ENCODE measurements at places on chromosomes 7 and 10.

DNA sequence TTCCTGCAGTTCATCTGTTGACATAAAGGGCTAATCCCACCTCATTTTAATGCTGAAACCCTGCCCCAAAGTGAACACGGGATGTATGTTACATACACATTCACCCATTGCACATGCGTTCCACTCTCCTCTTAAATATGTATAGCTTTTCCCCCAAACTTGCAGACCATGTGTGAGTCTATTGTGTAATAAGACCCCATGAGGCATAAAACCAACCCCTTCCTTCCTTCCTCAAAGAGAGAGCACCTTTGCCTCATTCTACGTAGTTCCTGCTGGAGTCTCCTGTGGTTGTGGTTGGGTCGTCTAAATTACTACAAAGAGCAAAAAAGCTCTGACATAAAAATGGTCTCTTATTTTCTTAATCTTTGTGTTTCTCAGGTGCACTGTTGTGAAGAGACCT is 345.7 kb upstream of the KLF6 start:
- no peak for DNase-seq

GRCh38 chr10:124669141-124669823 is 74.9 kb downstream of the FAM53B start:
- DNase-seq, result no peak

- DNase-seq, result no peak
These were observed 187.5 kb upstream of the NFE2L3 start for GRCh38 chr7:25964483-25964991.

GRCh38 chr7:75969182-75969581 is 25.2 kb downstream of the TMEM120A start:
- DNase-seq, result no peak

- no peak for DNase-seq
These were observed 53.6 kb downstream of the ADRA2A start for GRCh38 chr10:111130471-111130870.

DNA sequence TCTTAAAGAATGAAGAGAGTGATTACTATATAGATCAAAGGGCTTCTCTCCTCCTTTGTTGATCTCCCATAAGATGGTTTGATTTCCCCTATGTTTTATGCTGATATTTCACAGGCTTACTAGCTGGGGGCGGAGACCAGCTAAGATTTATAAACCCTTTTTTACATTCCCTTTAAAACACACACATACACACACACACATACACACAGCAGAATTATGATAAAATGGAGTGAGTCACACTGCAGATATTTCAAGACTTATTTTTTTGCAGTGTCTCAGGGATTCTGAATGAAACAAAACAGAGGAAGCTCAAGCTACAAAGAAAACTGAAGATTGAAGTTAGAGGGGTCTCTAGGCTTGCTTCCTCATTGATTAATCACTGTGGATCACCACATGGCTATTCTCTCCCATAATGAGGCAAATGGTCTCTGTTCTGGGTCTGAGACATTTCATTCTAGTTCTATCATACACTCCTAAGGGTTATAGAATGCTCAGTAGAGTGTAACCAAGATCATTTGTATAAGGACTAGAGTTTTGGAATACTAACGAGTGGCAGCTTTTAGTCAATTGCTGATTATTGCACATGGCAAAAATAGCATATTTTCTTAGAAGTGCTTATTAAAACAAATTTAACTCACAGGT is 18.6 kb downstream of the INA start:
- peak; percentile 65 for DNase-seq

GRCh38 chr7:141748396-141748795 is 10.2 kb downstream of the SSBP1 start:
- peak; percentile 32 for DNase-seq

DNA sequence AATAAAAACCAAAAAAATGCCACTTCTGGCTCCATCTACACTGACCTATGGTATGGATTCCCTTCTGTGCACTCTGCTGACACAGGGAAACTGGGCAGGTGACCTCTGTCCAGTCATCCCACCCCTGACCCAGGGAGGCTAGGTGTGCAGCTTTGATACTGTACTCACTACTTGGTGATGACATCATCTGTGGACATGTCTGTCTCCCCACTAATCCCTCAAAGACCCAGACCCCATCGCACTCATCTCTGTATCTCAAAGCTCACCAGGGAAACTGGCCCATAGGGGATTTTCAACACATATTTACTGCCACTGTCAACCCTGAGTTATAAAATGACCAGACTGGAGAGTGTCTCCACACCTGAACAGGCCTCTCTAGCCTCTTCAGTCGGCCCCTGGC is 10.6 kb downstream of the SGMS1 start:
- no peak for DNase-seq

GRCh38 chr10:68537796-68538195 is 10.5 kb upstream of the SLC25A16 start:
- no peak for DNase-seq

- DNase-seq, result no peak
These were observed 65.0 kb downstream of the ZEB1 start for GRCh38 chr10:31383810-31384588.

DNA sequence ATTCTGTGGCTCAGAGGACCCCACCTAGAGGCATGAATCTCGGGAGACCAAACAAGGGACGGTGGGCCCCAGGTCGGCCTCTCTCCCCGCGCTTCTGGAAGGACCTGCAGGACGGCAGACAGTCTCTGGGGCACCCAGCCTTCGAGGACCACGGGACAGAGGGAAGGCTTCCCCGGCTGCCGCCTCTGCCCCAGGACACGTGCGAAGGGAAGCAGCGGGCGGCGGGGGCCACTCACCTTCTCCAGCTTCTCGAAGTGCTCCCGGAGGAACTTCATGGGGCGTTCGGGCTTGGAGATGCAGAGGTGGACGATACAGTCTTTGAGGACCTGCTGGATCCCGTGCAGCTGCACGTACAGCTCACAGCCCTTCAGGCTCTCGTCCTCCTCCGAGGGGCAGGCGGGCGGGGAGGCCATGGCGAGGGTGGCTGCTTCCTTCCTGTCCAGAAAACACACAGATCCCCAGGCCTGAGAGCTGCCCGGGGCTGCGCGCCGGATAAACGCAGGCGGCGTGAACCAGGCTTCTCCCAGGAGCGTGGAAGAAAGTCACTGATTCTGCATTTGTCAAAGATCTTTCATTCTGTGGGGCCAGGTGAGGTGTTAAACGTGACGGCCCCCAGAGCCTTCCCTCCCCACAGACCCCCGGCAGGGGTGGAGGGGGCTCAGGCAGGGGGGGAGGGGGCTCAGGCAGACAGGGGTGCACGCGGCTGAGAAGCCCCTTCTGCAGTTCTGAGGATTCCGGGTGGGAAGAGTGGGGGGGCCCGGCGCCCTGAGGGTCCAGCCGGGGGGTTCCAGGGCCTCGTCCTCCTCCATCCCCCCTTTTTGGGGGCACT is 15.2 kb upstream of the DNAAF5 start:
- no peak for DNase-seq

DNA sequence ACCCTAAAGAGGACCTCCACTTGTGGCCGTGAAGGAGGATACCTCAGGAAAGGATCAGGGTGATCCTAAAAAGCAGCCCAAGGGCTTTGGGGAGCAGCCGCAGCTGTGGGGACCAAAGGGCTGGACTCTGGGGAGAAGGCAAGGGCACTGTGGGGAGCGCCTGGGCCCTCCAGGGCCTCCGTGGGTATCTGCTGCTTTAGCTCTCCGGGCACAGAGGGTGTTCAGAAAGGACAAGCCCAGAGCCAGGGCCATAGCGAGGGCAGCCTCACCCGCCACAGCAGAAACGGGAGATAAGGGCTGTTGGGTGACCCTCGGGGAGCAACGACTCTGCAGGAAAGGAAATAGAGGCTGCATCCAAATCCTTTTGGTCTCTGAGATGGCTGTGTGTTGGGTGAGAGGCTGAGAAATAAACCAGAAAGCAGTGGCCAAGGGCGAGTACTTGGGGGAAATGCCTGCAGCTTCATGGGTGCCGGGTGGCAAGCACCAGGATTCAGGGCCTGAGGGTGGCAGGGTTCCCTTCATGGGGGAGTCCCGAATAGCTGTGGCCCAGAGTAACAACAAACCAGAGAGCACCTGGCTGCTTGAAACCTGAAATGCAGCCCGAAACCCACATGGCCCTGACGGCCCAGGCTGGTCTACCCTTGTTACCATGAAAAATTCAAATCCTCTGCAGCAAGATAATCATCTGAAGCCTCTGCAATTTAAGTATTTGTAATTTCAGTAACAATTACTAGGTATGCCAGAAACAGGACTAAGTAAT is 95.2 kb downstream of the VIPR2 start:
- no peak for DNase-seq

- no peak for DNase-seq
These were observed 448 bp upstream of the GOLGA7B start for GRCh38 chr10:97849103-97849686.

DNA sequence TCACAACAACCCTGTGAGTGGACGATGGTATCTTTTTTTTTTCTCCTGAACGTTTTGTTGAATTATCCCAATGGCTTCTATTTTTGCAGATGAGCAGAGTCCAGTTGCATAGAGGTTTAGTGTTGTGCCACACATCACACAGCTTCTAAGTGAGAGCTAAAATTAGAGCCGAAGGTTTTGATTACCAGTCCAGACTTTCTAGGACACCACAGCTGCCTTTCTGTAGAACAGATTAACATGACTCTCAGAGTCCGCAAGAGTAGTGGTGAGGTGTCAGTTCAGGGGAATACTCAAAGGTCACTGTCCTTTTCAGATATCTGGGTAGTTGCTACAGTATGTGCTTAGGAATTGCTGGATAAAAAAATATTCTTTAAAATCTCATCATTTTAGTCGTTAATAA is 13.8 kb downstream of the SGPL1 start:
- no peak for DNase-seq

GRCh38 chr10:125035588-125036295 is 93.8 kb downstream of the ZRANB1 start:
- no peak for DNase-seq

DNA sequence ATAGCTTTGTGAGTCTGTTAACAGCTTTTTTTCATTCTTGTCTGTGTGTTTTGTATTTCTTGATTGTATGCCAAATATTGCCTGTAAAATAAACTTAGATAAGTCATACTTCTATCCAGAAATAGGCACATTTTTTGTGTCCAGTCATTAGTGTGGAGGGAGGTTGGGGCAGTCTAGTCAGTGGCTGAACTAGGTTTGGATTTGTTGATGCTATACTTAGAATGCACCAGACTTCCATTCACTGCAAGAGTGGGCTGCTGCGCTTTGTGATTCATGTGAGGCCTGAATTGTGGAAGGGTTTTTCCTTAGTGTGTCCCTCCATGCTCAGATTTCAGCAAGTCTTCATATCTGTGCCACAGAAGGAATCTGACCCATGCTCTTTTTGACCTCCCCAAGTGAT is 50.0 kb downstream of the TRUB1 start:
- peak; percentile 87 for DNase-seq

- no peak for DNase-seq
These were observed 2.9 kb downstream of the KLF6 start for GRCh38 chr10:3782146-3782450.

DNA sequence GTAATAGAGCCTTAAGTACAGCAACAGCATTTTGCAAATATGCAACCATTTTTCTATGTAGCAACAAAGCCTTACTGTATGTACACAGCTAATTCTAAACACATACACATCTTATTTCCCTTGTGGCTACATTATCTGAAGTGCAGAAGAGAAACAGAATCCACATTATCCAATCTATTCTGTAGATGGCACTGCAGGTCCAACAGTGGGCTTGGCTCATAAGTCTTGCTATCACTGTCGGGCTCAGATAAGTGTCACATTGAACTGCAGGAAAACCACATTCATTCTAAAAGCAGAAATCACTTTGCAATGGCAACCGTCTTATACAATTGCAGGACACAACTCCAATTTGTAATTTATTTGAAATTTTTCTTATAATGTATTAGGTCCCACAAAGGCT is 109.8 kb upstream of the NOBOX start:
- no peak for DNase-seq

- no peak for DNase-seq
These were observed 1.7 kb downstream of the LRRN3 start for GRCh38 chr7:111092406-111093236.

GRCh38 chr10:124245806-124246440 is 152.5 kb upstream of the CHST15 start:
- no peak for DNase-seq

GRCh38 chr10:111767661-111768060 is 415.9 kb downstream of the GPAM start:
- DNase-seq, result no peak

DNA sequence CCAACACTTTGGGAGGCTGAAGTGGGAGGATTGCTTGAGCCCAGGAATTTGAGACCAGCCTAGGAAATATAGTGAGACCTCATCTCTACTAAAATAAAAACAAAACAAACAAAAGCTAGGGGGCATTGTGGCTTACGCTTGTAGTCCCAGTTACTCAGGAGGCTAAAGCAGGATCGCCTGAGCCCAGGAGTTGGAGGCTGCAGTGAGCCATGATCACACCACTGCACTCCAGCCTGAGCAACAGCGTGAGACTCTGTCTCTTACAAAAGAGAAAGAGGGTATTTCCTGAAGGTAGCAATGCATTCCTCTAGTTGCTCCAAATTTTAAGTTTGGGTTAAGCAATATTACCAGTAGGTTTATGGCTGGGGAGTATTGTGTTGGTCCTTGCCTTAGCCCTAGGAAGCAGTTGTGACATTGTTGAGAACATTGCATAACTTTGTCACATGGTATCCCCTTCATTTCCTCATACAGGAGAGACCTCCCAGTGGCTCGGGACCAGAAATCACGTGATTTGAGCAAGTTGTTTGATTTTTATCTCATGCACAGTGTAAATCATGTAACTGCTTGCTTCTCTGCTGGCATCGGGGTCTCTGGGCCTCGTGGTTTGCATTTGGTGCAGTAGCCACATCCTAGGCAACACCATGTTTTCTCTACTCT is 23.3 kb upstream of the SMARCD3 start:
- DNase-seq, result no peak

DNA sequence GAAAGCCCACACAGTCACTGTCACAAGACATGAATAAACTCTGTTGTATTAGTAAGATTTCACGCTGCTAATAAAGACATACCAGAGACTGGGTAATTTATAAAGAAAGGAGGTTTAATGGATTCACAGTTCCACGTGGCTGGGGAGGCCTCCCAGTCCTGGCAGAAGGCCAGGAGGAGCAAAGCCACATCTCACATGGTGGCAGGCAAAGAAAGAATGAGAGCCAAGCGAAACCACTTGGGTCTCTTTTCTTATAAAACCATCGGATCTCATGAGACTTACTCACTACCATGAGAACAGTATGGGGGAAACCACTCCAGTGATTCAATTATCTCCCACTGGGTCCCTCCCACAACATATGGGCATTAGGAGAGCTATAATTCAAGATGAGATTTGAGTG is 110.2 kb downstream of the ST8SIA6 start:
- no peak for DNase-seq

GRCh38 chr10:6095810-6096570 is 7.2 kb downstream of the RBM17 start:
- DNase-seq, result no peak

DNA sequence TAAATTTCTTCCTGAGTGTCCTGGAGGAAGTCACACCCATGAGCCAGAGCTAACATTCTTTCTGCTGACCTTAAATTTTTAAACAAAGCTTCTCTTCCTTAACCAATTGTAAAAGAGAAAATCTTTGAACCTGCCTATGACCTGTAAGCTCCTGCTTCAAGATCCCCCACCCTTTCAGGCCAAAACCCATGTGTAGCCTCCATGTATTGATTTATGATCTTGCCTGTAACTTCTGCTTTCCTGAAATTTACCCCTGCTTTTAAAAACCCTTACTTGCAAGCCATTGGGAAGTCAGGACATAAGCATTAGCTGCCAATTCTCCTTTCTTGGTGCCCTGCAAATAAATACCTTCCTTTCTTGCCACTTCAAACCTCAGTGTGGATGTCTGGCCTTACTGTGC is 68.5 kb upstream of the HECTD2 start:
- no peak for DNase-seq
